ENCODE measurements at places on chromosomes 2 and 18.

- DNase-seq = no peak
Measured at GRCh38 chr2:98747888-98748287, 17.0 kb upstream of the MGAT4A start.

- DNase-seq = no peak
Measured at GRCh38 chr2:102294802-102295489, 16.4 kb upstream of the IL1RL1 start.

GRCh38 chr2:3633089-3633981 lies 24.7 kb upstream of the ALLC start:
- DNase-seq = peak; percentile 32

GRCh38 chr18:48186131-48186766 lies 222.9 kb downstream of the ZBTB7C start:
- DNase-seq = peak; percentile 18
